ENCODE measurements at places on chromosomes 12 and 14. TPM values are rescaled to one million over a fixed set of nuclear protein-coding genes. Genes with fewer than 3 reads are reported as not detected.

GRCh38 chr14:99412117-99413061, 68.3 kb downstream of the SETD3 start:
- peaks cover 21% of the 10 kb centered on the region for H3K4me1 ChIP-seq
- no peak overlapping the region for H3K27ac ChIP-seq
- H3K27me3 ChIP-seq: peaks cover 2% of the 10 kb centered on the region
- DNase-seq: no peak

GRCh38 chr14:78448164-78449094, 278.3 kb downstream of the NRXN3 start:
- no peak overlapping the region for H3K4me3 ChIP-seq
- no peaks in the 10 kb centered on the region for H3K27me3 ChIP-seq
- DNase-seq: peak; percentile 10
- H3K4me1 ChIP-seq: no peaks in the 10 kb centered on the region

RPL41 gene
- total RNA-seq: 3,433 TPM

- peak; percentile 32 for DNase-seq
- peaks cover 56% of the 10 kb centered on the region for H3K36me3 ChIP-seq
- no peak overlapping the region for H3K27ac ChIP-seq
- H3K4me1 ChIP-seq: peaks cover 24% of the 10 kb centered on the region
Observed at GRCh38 chr14:36300337-36300736, 20.1 kb downstream of the MBIP start.

DNA sequence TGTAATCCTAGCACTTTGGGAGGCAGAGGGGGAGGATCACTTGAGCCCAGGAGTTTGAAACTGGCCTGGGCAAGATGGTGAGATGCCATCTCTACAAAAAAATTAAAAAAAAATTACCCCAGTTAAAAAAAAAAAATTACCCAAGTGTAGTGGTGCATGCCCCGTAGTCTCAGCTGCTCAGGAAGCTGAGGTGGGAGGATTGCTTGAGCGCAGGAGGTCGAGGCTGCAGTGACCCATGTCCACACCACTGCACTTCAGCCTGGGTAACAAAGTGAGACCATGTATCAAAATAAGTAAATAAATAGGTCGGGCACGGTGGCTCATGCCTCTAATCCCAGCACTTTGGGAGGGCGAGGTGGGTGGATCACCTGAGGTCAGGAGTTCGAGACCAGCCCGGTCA, 128.8 kb downstream of the VRK1 start:
- H3K36me3 ChIP-seq: no peaks in the 10 kb centered on the region
- H3K4me1 ChIP-seq: no peaks in the 10 kb centered on the region
- H3K27me3 ChIP-seq: no peaks in the 10 kb centered on the region
- no peak overlapping the region for H3K27ac ChIP-seq

PTPN6 gene
- total RNA-seq: not detected

ZDHHC22 gene
- not detected for total RNA-seq

DNA sequence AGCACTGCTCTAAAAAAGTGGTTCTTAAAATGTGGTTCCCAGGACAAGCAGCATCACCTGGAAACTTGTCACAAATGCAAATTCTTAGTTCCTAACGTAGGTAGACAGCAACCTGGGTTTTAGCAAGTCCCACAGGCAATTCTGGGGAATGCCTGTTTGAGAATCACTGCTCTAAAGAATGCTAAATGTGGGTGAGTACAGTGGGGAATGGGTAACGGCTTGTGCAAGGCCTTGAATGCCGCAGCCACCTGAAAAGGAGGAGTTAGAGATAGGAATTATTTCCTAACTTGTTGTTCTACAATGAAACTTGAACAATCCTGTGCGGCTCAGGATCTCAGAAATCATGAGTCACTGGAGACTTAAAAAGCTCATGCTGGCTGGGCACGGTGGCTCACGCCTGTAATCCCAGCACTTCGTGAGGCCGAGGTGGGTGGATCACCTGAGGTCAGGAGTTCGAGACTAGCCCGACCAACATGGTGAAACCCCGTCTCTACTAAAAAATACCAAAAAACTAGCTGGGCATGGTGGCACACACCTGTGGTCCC, 34.9 kb downstream of the GNS start:
- H3K4me3 ChIP-seq: no peak overlapping the region
- H3K27ac ChIP-seq: no peak overlapping the region
- peaks cover 18% of the 10 kb centered on the region for H3K36me3 ChIP-seq
- DNase-seq: no peak
- no peaks in the 10 kb centered on the region for H3K27me3 ChIP-seq

GRCh38 chr12:123150275-123150743, 581 bp downstream of the PITPNM2 start:
- peaks cover 25% of the 10 kb centered on the region for H3K27me3 ChIP-seq
- H3K27ac ChIP-seq: no peak overlapping the region
- no peak for DNase-seq
- peaks cover 9% of the 10 kb centered on the region for H3K4me1 ChIP-seq

DNA sequence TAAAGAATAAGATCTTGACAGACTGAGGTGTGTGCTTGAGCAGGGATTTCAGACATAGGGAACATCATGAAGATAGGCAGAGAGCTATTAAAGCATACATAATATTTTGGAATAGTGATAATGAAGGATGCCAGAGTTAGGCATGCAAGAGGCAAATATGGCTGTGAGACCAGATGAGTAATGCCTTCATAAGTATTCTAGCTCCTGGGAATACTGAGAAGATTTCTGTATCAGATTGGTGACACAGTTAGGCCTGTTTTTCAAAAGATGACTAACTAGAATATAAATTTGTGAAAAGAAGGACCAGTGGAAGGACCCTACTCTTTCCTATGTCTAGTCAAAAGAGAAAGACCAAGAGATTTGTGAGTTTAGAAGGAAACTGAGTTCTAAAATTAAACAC, 108.8 kb downstream of the TXNDC16 start:
- H3K4me1 ChIP-seq: peaks cover 8% of the 10 kb centered on the region
- H3K27me3 ChIP-seq: no peaks in the 10 kb centered on the region
- no peak overlapping the region for H3K4me3 ChIP-seq
- peak; percentile 12 for DNase-seq

GRCh38 chr12:80044694-80045046, 54.7 kb upstream of the OTOGL start:
- peak overlapping the region; percentile 79 for H3K4me3 ChIP-seq
- H3K4me1 ChIP-seq: peaks cover 81% of the 10 kb centered on the region
- peak overlapping the region; percentile 94 for H3K27ac ChIP-seq
- H3K36me3 ChIP-seq: peaks cover 16% of the 10 kb centered on the region

GRCh38 chr12:74903522-74903921, 306.1 kb downstream of the KCNC2 start:
- H3K4me1 ChIP-seq: peaks cover 24% of the 10 kb centered on the region
- no peaks in the 10 kb centered on the region for H3K36me3 ChIP-seq
- H3K4me3 ChIP-seq: no peak overlapping the region
- no peak overlapping the region for H3K27ac ChIP-seq

DNA sequence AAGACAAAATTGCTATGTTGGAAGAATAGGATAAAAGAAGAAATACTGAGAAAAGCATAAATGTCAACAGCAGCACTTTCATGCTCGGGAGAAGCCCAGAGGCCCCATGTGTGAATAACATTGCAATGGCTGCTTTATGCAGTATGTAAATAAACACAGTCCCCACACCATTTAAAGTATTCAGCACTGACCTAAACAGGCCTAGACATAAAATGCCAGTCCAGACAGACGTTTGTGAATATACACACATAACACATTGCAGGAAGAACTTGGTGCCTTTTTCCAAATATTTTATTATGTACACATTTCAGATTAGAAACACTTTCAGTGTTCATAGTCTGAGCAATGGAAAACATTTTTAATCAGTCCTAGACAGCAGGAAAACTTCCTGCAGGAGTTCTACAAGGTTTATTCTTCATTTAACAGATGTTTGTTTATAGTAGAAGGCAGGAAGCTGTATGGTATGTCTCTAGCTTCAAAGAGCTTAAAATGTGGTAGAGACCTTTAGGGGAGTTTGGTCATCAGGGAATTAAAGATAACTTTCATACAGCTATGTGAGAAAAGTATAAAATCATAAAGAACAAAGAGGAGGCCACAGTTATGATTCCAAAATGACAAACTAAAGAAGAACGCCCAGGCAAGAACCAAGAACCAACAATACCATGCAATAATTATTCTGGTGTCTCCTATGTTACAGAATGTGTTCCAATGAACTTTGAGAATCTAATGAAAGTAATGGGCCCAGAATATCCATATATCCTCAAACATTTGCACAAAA, 30.6 kb upstream of the SLC38A2 start:
- peaks cover 87% of the 10 kb centered on the region for H3K4me1 ChIP-seq
- peaks cover 2% of the 10 kb centered on the region for H3K27me3 ChIP-seq
- H3K27ac ChIP-seq: peak overlapping the region; percentile 79
- peaks cover 42% of the 10 kb centered on the region for H3K36me3 ChIP-seq

AGAP2 gene
- total RNA-seq: 0.18 TPM

GRCh38 chr12:42507565-42507964, 82.0 kb downstream of the PRICKLE1 start:
- H3K27ac ChIP-seq: no peak overlapping the region
- H3K36me3 ChIP-seq: no peaks in the 10 kb centered on the region
- H3K27me3 ChIP-seq: peaks cover 7% of the 10 kb centered on the region
- DNase-seq: no peak
- H3K4me1 ChIP-seq: no peaks in the 10 kb centered on the region

DNA sequence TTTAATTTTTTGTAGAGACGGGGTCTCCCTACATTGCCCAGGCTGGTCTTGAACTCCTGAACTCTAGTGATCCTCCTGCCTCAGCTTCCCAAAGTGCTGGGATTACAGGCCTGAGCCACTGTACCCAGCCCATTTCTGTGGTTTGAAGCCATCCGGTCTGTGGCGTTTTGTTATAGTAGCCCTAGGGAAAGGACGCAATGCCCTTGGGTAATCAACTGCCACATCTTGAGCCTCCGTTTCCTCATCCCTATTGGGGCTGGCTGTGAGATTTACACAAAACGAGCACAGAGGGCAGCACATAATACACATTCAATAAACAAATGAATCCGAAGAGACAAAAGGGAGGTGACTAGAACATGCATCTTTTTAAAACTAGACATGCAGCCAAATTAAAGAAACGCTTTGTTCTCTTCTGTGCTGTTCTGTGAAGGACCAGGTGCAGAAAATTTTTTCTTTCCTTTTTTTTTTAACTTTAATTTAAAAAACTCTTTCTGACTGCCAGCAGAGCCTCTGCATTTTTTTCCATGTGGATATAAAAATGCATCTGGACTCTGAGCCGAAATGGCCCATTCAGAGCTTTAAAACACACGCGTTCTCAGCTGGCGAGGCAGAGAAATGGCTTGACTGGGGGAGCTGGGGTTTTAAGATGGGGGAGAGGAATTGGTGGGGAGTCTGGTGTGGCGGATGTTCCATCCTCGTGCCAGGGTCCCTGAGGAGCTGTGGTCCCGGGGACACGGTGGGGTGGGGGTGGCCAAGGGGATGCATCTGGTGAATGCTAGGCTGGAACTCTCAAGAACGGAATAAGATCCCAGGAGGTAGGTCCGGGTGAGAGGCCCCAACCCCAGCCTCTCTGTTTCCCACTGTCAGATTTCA, 119.0 kb downstream of the RBM19 start:
- no peak overlapping the region for H3K4me3 ChIP-seq
- H3K27me3 ChIP-seq: peaks cover 5% of the 10 kb centered on the region
- H3K36me3 ChIP-seq: peaks cover 5% of the 10 kb centered on the region
- no peak for DNase-seq

GRCh38 chr12:56161690-56162351, 3.7 kb downstream of the MYL6 start:
- H3K27ac ChIP-seq: peak overlapping the region; percentile 96
- DNase-seq: no peak
- H3K27me3 ChIP-seq: peaks cover 43% of the 10 kb centered on the region
- peak overlapping the region; percentile 98 for H3K4me3 ChIP-seq

DNA sequence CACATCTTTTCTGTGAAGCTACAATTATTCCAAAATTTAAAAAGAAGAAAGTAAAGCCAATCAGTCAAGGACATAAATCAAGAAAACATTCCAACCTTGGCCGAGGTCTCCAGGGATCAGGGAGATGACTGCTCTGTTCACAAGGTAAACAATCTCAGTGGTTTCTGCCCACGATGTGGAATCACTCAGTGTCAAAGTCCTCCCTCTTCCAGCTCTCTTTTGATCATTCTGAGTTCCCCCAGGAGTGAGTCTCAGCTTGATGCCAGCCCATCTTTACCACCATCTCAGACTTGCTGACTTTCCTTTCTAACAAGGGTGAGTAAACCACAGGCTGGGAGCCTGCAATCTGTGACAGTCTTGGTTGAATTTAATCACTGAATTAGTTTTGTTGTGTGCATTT, 4.8 kb upstream of the SERPINA9 start:
- 0 out of 2 replicates have a peak, but pooled peaks cover 5% of the 10 kb centered on the region for H3K36me3 ChIP-seq
- no peak overlapping the region for H3K4me3 ChIP-seq
- DNase-seq: no peak

- no peak overlapping the region for H3K27ac ChIP-seq
- H3K4me1 ChIP-seq: peaks cover 22% of the 10 kb centered on the region
- no peaks in the 10 kb centered on the region for H3K36me3 ChIP-seq
- no peaks in the 10 kb centered on the region for H3K27me3 ChIP-seq
- DNase-seq: no peak
Observed at GRCh38 chr14:55572578-55572977, 7.4 kb upstream of the KTN1 start.

LPAR5 gene
- not detected for total RNA-seq

TAS2R46 gene
- not detected for total RNA-seq

DNA sequence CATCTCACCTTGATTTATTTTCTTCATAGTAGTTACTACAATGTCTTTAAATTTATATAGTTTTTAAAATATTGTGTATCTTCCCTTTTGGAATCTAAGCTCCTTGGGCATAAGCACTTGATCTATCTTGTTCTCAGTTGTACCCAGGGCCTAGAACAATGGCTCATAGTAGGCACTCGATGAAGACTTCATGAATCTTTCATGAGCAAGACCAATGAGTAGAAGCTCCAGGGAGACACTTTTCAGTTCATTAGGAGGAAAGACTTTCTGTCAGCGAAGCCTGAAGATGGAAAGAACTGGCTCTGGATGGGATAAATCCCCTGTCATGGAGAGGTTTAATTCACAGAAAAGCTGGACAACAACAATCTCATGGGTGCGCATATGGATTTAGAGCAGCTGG, 140.2 kb upstream of the CRY1 start:
- no peaks in the 10 kb centered on the region for H3K27me3 ChIP-seq
- H3K27ac ChIP-seq: no peak overlapping the region
- H3K4me3 ChIP-seq: no peak overlapping the region
- no peaks in the 10 kb centered on the region for H3K4me1 ChIP-seq
- DNase-seq: no peak
- H3K36me3 ChIP-seq: no peaks in the 10 kb centered on the region

DNA sequence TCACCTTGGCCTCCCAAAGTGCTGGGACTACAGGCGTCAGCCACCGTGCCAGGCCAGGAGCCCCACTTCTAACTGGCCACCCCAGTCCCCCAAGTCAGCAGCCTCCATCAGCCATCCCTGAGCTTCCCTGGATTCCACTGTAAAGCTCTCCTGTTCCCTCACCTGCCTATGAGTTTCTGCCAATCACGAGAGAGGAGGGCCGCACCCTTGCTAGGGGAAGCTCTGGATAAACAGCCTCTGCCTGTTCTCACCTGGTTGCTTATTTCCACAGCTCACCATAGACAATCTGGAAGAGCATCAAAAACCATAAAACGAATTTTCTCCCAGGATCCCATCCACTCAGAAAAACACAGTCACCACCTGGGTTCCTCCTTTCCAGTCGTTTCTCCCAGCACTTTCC, 5.0 kb downstream of the CDCA4 start:
- H3K36me3 ChIP-seq: peaks cover 30% of the 10 kb centered on the region
- no peak for DNase-seq
- H3K27me3 ChIP-seq: peaks cover 2% of the 10 kb centered on the region

- H3K27ac ChIP-seq: peak overlapping the region; percentile 93
- no peak for DNase-seq
- peaks cover 36% of the 10 kb centered on the region for H3K4me1 ChIP-seq
Observed at GRCh38 chr12:113184098-113184899, 979 bp downstream of the DDX54 start.

- peaks cover 44% of the 10 kb centered on the region for H3K4me1 ChIP-seq
- peak overlapping the region; percentile 22 for H3K4me3 ChIP-seq
- no peak for DNase-seq
- no peaks in the 10 kb centered on the region for H3K36me3 ChIP-seq
Observed at GRCh38 chr14:67941456-67942018, 122.0 kb downstream of the RAD51B start.

ADAMTS20 gene
- total RNA-seq: not detected

All from HFFc6 (cell line).